Activated B cell treated with CpG ODN at 0.5 μM for 24 hours (primary cell): ENCODE measurements at places on chromosomes 6 and 20. TPM values are rescaled to one million over a fixed set of nuclear protein-coding genes. Genes with fewer than 3 reads are reported as not detected.

DNA sequence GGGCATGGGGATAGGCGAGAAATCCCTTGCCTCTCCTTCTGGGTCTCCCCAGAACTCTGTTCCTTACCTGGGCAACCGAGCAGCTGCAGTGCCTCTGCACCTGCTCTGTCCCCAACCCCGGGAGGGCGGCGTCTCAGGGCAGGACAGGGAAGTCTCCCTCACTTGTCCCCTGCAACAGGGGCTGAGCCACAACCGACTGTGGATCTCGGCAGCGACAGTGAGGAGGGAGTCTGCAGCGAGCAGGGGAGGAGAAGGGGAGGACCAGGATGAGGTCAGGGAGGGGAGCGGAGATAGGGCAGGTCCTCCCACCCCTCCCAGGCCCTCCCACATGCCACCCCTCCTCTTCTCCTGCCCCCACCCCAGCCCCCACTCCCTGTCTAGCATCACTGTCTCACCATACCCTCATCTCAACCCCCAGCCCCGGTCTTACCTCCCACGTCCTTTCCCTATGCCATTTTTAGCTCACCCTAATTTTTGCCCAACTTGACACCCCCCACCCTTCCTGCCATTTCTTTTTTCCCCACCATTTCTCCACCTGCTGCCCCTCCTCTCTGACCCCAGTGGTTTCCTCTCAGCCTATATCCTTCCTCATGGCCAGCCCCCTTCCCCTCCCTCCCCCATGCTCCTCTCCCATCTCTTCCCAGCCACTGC lies at the start of gene TNXB:
Gene TNXB (minus strand): TSS at position 225 of the 651 bp plus-strand sequence. CDS start 11,140 bp downstream, outside the sequence.
- H3K36me3 ChIP-seq: peaks cover 10% of the 10 kb centered on the region
- H3K27ac ChIP-seq: no peak within 1 kb of the TSS
- peaks cover 14% of the 10 kb centered on the region for H3K4me1 ChIP-seq
- no peak for DNase-seq
- H3K4me3 ChIP-seq: no peak within 1 kb of the TSS
- peaks cover 33% of the 10 kb centered on the region for H3K27me3 ChIP-seq

GRCh38 chr20:36959242-36959641 lies 7.7 kb upstream of the SAMHD1 start:
- no peak for DNase-seq
- no peak overlapping the region for H3K27ac ChIP-seq
- no peaks in the 10 kb centered on the region for H3K4me1 ChIP-seq
- no peaks in the 10 kb centered on the region for H3K27me3 ChIP-seq

DNA sequence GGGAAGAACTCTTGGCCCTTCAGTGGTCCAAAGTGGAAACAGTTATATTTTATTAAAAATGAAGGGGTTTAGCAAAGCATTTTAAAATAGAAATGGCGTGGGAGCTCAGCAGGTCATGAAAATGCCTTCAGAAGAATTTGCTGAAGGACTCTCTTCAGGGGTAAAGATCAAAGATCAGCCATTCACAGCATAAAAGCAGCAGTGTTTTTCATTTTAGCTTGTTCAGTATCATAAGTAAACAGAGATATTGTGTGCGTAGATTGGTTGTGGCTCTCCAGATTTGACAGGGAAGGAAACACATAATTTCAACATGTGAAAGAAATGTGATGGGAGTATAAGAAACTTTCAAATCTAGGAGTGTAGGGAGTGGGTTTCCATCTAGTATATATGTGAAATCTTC lies 519.2 kb upstream of the MAP3K7 start:
- no peak for DNase-seq
- H3K4me1 ChIP-seq: no peaks in the 10 kb centered on the region
- no peak overlapping the region for H3K27ac ChIP-seq

TP53TG5 gene
- total RNA-seq: not detected in 2 replicates

GRCh38 chr20:53003420-53004154 lies 31.4 kb downstream of the TSHZ2 start:
- H3K27ac ChIP-seq: peak overlapping the region; percentile 32
- no peaks in the 10 kb centered on the region for H3K27me3 ChIP-seq
- no peaks in the 10 kb centered on the region for H3K36me3 ChIP-seq
- no peak for DNase-seq
- no peak overlapping the region for H3K4me3 ChIP-seq

DNA sequence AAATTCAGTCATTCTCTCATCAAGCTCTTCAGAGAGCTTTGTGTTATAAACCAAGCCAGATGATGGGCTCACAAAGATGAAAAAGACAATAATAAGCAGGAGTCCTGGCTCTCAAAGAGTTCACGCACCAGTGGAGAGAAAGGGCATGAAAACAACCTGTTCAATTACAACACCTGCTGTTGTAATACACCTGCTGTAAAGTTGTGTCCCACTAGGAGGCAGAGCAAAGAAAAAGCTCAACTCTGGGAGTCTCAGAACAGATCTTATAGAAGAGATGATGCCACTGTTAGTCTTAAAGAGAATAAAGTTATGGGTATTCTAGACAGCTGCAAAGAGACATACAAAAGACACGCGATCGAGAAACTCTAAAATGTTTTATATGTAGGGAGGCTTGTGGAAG lies 100.6 kb downstream of the DCDC2 start:
- H3K36me3 ChIP-seq: no peaks in the 10 kb centered on the region
- no peak overlapping the region for H3K27ac ChIP-seq
- peaks cover 14% of the 10 kb centered on the region for H3K27me3 ChIP-seq
- no peak overlapping the region for H3K4me3 ChIP-seq
- H3K4me1 ChIP-seq: peaks cover 3% of the 10 kb centered on the region
- no peak for DNase-seq
